ENCODE measurements at places on chromosomes 4 and X. TPM values are rescaled to one million over a fixed set of nuclear protein-coding genes. Genes with fewer than 3 reads are reported as not detected.

The AKAP14 gene
- total RNA-seq = not detected

The TMEM156 gene
- not detected for total RNA-seq

The EMCN gene
- 3.6 TPM for total RNA-seq

The PNMA6F gene
- total RNA-seq = not detected

The PRSS12 gene
- 16.6 TPM for total RNA-seq

The SOD3 gene
- total RNA-seq = 143 TPM

The ABCB7 gene
- 17.1 TPM for total RNA-seq

The SLC39A8 gene
- 3.1 TPM for total RNA-seq

The GPC4 gene
- total RNA-seq = 3.5 TPM

The CTBP1 gene
- 243 TPM for total RNA-seq
